ENCODE measurements at places on chromosomes 2 and 18.

DNA sequence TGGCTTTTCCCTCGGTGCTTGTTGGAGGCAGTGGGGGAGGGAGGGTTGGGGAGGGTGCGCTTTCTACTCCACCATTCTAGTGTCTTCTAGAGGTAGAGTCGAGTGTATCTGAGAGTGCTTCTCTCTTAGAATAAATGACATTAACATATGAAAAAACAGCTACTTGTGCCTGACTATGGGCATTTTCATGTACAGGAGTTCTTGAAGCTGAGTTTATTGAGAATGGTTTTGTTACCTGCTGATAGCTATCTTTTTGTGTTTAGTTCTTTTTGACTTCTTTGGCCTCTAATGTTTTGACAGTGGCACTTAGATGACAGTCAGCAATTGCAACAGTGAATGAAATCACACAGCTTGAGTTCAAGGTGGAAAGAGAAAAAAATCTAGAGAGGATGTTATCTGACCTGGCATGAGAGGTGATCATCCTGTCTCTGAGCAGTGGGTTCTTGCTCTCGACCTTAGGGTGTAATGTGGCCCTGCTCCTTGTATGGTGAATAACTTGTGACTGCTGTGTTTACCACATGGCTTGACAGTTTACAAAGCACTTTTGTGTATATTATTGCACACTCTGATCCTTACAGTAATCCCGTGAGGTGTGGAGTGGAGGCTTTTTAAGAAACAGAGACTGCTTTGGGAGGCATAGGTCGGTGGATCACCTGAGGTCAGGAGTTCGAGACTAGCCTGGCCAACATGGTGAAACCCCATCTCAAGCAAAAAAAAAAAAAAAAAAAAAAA, 86.7 kb downstream of the AGAP1 start:
- DNase-seq = no peak

- DNase-seq = no peak
These were observed 117.0 kb downstream of the ZNF385B start for GRCh38 chr2:179744401-179744800.

DNA sequence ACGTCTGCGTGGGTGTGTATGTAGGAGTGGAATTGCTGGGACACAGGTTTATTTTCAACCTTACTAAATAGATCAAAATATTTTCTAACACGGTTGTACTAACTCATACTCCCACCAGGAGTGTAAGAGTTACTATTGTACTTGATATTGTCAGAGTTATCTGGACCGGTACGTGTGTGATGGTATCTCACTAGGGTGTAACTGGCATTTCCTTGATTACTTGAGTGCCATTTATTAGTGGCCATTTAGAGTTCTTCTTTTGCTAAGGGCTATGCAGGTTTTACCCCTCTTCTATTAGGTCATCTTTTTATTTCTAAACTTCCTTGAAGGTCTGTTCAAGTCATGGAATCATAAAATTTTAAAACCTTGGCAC, 33.5 kb downstream of the CENPO start:
- no peak for DNase-seq

- no peak for DNase-seq
These were observed 13.6 kb downstream of the DCC start for GRCh38 chr18:52353589-52353988.

GRCh38 chr2:134762508-134762907, 43.7 kb upstream of the TMEM163 start:
- no peak for DNase-seq

DNA sequence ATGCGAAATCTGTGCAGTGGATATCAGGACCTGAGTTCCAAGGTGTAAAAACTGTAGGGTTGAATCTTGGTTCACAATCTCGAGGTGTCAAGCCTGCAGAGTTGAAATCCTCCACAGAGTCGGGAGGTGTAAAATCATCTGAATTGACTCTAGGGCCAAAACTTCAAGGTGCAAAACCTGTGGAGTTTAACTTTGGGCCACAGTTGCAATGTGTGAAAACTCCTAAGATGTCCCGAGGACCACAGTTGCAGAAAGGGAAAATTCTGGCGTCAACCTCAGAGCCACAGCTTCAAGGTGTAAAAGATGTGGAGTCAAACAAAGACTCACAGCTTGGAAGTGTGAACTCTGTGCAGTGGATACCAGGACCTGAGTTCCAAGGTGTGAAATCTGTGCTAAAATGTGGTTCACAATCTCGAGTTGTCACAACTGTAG, 9.8 kb upstream of the ZNF512 start:
- DNase-seq = no peak

Measured in activated CD8-positive, alpha-beta memory T cell treated with anti-CD3 and anti-CD28 coated beads for 1 hour (primary cell).